ENCODE measurements at places on chromosomes 1 and 21. TPM values are rescaled to one million over a fixed set of nuclear protein-coding genes. Genes with fewer than 3 reads are reported as not detected.

Gene MEGF6
- polyA plus RNA-seq = 3.8 TPM

Gene GJA9
- not detected for polyA plus RNA-seq

Gene RXRG
- not detected for polyA plus RNA-seq

DNA sequence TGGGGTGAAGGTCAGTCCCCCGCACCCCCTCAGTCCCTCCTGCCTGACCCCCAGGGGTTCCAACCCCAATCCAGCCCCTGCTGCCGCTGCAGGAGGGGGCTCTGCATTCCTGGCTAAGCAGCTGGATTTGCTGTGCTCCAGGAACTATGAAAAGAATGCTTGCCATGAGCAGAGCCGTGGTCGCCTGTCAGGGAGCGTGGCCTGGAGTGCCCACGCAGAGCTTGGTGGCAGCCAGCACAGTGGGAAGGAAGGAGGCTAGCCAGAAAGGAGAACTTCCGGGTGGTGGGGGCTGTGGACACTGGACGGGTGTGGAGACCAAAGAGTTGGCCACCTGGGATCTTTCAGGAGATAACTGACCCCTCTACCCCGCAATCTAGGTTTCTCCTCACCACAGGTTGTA is 5.6 kb downstream of the COL8A2 start:
- H3K4me3 ChIP-seq = peak overlapping the region; percentile 38
- peak; percentile 19 for DNase-seq
- H3K27me3 ChIP-seq = no peaks in the 10 kb centered on the region
- H3K4me1 ChIP-seq = peaks cover 68% of the 10 kb centered on the region

Gene GABRD
- polyA plus RNA-seq = not detected

DNA sequence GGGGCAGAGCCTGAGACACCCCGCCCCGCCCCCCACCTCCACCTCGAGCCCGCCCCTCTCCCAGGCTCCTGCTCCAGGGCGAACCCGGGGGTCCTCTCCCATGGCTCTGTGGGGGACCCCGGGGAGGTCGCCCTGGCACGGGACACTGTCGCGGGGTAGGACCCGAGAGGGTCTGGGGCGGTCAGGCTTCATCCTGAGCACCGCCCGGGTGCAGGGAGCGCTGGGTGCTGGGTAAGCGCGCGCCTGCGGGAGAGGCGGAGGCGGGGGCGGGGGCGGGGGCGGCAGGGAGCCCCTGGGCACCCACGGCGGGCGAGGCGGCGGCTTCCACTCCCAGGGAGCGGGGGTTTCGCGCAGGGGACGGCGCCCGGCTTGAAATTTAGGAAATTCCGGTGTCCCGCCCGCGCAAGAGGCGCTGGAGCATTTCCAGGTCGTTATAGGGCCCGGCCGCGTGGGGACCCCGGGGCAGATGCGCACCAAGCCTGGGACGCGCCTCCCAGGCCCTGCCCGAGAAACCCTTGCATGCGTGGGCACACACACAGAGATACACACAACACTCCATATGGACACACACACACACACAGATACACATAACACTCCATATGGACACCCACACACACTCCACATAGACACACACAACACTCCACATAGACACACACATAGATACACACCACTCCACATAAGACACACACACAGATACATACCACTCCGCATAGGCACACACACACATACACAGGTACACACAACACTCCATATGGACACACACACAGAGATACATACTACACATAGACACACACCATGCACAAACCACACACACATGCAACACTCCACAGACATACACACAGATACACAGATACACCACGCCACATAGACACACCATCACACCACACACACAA is 48.7 kb upstream of the SLC19A1 start:
- DNase-seq = peak; percentile 78
- no peak overlapping the region for H3K27ac ChIP-seq
- peaks cover 34% of the 10 kb centered on the region for H3K27me3 ChIP-seq

GRCh38 chr1:151512801-151513625 is 1.8 kb downstream of the CGN start:
- DNase-seq = peak; percentile 29
- peaks cover 17% of the 10 kb centered on the region for H3K4me1 ChIP-seq

DNA sequence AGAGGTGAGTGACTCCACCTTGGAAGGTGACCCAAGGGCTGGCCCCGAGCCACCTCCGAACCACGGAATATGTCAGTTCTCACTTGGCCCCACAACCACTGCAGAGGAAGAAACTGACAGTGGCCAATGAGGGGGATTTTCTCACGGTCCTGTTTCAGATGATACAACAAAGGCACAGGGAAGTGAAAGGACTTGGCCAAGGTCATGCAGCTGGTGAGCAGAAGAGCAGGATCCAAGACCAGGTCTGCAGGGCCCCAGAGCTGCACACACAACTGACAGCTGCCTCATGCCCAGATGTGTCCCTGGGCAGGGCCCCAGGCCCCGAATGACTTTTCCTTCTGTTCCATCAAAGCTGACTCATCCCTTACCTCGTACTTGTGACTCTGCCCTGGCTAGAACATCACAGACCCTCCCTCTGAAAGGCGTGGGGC is 25.8 kb upstream of the EVA1B start:
- H3K27me3 ChIP-seq = no peaks in the 10 kb centered on the region
- DNase-seq = peak; percentile 66
- peaks cover 41% of the 10 kb centered on the region for H3K4me1 ChIP-seq
- H3K27ac ChIP-seq = peak overlapping the region; percentile 9

Gene ACTN2
- 0.04 TPM for polyA plus RNA-seq

Measured in CD14-positive monocyte (primary cell).